ENCODE measurements at places on chromosomes 1 and 21.

GRCh38 chr1:36643371-36644270 lies 160.9 kb upstream of the CSF3R start:
- no peak for DNase-seq

DNA sequence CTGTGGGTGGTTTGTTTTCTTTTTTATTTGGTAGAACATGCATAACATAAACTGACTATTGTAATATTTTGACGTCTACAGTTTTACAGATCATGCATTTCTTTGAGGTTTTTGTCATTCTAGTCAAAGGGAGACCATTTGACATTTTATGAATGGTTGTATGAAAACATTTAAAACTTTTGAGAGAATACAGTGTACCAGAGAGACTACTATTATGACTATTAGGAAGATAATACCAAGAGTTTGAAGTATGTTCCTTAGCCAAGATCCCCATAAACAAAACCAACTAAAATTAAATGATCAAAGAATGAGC lies 37.3 kb upstream of the RHOU start:
- no peak for DNase-seq

DNA sequence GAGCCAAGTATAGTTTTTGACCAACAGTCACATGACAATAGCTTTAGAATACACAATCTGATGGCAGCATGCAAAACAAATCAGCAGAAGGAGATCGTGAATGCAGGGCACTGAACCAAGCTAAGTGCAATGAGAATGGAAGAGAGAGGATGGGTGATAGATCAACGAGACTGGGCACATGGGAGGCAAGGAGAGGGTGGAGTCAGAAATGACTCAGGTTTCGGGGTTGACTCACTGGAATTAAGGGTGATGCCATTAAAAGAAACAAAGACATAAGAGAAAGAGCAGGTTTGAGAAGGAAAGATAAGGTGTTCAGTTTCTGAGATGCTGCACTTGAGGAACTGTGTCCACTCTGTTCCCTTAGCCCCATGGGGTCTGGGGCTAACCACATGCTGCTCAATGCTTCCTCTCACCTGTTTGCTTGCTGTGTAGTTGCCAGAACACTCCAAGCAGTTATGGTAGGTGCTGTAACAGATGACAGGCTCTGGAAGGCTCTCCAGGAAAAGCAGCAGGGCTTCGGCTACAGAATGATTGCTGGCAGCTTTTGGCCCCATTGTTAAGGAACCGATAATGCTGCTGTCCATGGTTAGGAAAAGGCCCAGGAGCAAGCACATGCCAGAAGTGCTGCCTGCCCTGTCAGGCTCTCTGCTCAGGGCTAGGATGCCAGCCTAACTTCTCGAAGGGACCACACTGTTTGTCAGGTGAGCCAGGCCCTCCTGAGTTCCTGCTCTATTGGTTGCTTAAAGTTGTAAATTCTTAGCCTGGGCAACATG lies 6.1 kb upstream of the MTF1 start:
- no peak for DNase-seq

DNA sequence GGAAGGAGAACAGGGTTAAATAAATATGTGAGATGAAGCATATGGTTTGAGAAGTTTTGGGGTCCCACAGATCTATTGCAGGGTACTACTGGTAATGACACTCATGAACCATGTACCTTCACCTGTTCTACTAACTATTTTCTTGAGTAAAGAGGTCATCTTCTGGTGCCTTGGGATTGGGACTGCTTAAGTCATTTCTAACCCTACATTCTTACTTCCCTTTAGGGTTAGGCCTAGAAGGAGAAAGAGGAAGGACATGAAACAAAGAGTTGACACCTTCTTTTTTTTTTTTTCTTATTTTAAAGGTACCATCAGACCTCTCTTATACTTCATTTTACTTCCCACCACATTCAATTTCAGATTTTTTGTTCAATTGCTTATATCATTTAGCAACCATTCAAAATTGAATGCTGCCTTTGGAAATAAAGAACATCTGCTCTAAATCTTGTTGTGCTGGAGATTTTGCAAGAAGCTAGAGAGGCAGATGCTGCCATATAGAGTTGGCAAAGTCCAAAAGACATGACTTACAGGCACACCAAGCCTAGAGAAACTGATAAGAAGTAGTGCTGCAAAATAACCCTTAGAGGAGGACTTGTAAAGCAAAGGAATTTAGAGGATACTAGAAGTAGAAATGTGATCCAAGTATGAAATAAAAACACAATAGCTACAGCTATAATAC lies 374.4 kb upstream of the ST6GALNAC5 start:
- no peak for DNase-seq

GRCh38 chr1:56295949-56296929 lies 283.1 kb downstream of the PLPP3 start:
- no peak for DNase-seq

- no peak for DNase-seq
These were observed 64.5 kb upstream of the LYST start for GRCh38 chr1:235931171-235931738.

DNA sequence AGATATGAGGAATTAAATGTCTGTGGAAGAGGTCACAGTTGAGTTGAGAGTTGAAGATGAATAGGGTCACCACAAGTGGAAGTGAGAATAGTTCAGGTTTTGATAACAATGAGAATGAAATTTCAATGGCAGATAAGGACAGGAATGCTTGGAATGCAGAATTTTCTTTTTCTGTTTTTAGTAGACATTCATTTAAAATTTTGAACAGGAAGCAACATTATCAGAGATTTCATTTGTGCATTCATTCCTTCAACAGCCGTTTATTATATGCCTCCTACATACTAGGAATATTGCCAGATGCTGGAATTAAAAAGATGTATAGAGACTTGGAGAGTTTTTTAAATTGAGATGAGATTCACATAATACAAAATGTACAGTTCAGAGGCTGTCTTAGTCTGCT lies 126.8 kb downstream of the ITSN1 start:
- DNase-seq = no peak

GRCh38 chr1:149915429-149916192 lies 2.0 kb downstream of the SV2A start:
- no peak for DNase-seq

GRCh38 chr1:160050619-160051018 lies 18.8 kb upstream of the PIGM start:
- no peak for DNase-seq
